ENCODE measurements at places on chromosomes 1 and 21.

- DNase-seq, result no peak
Measured at GRCh38 chr21:31596055-31596454, 63.4 kb upstream of the SOD1 start.

- DNase-seq, result no peak
Measured at GRCh38 chr21:14677639-14678179, 131.6 kb upstream of the SAMSN1 start.

DNA sequence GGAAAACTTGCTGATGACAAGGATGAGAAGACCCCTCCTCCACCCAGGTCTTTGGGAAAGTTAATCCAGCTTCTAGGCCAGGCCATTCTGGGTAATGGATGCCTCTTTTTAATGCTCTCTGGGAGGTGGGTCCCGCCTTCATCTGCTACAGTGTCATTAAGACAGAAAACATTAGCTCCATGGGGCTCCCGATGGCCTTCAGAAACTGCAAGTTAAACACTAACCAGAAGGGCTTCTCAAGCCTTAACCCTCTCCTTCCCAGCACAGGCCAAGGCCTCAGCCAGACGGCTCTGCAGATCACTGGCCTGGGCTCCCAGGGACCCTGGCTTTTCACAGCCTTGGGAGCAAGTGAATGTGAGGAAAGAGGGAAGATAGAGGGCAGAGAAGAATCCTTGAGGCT is 364.9 kb downstream of the MATN1 start:
- no peak for DNase-seq

- no peak for DNase-seq
Measured at GRCh38 chr1:160868141-160868540, 5.5 kb upstream of the CD244 start.

DNA sequence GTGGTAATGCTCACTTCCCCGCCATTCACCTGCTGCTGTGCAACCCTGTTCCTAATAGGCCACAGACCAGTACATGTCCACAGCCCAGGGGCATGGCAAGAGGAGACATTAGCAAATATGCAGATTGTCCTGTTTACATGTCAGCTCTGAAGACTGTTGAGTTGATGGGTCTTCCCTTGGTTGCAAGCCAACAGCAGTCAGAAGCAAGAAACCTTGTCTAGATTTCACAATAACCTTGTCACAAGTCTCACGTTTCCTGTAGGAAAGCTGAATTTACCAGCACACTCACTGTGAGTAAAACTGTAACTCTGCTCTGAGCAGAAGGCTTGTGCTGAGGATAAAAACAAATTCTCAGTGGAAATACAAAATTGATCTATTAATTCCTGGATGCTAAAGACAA is 195.1 kb downstream of the HLX start:
- DNase-seq, result no peak

- no peak for DNase-seq
Measured at GRCh38 chr1:183804387-183804786, 533 bp upstream of the RGL1 start.

DNA sequence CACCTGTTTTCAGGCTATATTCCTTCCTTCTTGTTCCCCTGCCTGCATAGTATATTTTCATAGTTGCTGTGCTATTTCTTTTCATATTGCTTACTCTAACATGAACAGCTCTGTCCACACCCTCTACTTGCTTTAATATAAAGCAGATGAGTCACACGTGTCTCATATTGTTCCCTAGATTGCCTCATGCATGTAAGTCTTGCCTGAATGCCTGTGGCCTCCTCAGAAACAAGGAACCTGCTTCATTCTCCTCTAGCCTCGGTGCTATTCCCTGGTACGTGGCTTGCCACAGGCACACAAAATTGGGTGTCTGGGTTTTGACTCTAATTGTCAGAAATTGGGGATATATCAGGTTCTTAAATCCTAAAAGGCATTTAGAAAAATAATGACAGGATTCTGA is 16.5 kb upstream of the PKP1 start:
- no peak for DNase-seq

DNA sequence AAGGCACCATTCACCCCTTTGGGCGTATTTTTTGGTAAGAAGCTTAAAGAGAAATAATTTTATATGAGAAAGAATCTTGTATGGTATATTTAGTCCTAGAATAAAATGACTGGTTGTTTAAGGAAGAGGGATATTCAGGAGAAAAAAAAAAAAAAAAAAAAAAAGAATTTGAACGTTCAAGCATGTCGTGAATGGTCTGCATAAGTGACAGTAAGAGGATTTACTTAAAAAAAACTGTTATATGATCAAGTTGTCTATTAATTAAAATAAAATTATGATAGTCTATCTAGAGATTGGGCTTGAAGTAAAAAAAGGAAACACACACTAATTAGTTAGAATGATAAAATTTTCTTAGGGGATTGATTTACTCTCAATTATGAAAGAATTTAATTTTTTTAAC is 11.7 kb upstream of the OR14I1 start:
- DNase-seq, result no peak

- no peak for DNase-seq
Measured at GRCh38 chr1:99992760-99993467, 23.1 kb downstream of the SLC35A3 start.

GRCh38 chr1:209154912-209155311 is 428.6 kb upstream of the CAMK1G start:
- DNase-seq, result no peak

GRCh38 chr1:226633541-226634165 is 85.1 kb downstream of the STUM start:
- no peak for DNase-seq

DNA sequence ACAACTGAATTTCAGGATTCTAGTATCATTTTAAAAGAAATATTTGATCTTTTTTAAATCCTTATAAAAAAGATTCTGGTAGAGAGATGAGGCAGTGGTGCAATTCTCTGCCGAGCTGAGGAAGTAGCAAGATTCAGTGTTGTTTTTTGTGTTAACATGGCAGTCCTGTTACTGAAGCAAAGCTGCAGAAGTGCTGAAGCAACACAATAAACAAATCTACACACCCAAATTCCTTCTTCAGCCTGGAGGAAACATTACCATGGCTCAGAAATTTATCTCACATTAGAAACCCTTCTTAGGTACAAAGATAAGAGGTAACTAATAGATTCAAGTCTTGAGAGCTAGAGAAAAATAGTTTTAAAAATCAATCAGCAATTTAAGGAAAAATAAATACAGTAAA is 216.0 kb downstream of the DENND1B start:
- no peak for DNase-seq

DNA sequence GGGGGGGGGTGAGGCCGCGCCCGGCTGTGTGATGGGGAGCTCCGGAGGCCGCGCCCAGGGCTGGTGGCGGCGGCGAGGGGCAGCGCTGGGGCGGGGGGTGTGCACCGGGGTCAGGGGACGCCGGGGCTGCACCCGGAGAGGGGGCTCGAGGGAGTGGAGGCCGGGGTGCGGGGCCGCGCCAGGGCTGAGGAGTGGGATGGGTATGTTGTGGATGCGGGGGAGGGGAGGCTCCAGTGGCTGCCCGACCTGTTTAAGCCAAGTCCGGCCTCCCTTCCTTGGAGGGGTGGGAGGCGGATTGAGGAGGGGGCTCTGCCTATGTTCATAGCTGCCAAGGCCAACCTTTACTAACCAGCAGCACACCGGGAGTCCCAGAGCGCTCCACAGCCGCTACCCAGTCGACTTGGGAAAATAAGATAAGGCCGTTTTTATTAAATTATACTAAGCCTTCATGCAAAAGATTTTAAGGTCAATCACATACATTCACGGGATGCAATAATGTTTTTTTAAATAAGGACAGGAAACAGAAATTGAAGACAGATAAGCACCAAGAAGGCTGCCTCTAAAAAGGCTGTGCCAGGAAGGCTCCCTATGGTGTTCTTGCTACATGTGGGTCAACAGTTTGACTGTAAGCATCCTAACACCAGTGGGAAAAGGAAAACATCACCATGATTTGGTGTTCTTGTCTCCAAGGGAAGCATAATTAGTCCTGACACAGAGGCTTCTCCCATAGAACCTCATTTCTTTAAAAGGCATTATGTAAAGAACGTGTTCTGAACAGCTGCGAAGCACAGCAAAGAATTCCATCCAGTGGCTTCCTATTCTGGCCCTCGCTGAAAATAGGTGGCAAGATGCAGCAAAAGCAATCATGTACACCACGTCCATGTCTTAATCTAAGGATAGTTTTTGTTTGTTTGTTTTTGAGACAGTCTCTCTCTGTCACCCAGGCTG is 626 bp upstream of the HLCS start:
- DNase-seq, result no peak

- DNase-seq, result no peak
Measured at GRCh38 chr1:248359415-248359814, 2.0 kb upstream of the OR2T4 start.

- DNase-seq, result no peak
Measured at GRCh38 chr1:107175102-107175909, 34.5 kb downstream of the NTNG1 start.

GRCh38 chr21:38459490-38459889 is 38.8 kb downstream of the ERG start:
- DNase-seq, result no peak

DNA sequence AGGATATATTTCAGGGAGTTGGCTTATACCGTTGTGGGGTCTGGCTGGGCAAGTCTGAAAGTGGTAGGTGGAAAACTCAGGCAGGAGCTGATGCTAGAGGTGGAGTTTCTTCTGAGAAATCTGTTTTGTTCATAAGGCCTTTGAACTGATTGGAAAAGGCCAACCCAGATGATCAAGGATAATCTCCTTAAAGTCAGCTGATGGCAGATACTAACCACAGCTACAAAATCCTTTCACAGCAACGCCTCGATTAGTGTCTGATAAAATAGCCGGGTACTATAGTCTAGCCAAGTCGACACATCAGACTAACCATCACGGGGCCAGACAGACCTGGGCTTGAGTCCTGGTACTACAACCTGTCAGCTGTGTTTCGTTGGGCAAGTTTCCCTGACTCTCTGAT is 21.4 kb downstream of the OPRD1 start:
- DNase-seq, result no peak

DNA sequence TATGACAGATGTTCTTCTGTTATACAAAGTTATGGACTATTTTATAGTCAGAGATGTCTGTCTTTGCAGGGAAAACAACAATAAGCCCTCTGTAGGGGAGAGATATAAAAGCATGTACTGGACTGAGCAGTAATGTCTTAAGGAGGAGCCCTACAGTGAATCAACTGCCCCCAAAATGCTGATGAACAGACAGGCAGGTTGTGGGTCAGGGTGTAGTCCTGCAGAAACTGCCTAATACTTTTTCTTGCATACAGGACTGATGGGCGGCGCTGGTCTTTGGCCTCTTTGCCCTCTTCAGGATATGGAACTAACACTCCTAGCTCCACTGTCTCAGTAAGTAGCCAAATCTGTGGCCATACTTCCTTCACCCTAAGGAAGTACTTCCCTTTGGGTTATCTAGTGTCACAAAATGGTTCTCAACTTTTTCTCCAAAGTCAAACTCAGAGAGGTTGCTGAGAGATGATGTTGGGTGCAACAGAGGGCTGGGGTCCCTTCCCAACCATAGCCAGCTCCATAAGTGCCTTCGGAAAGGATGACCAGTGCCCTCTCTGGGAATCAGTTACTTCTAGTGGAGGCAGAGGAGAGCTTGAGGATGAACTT is 129.8 kb downstream of the PIK3R3 start:
- DNase-seq, result no peak

DNA sequence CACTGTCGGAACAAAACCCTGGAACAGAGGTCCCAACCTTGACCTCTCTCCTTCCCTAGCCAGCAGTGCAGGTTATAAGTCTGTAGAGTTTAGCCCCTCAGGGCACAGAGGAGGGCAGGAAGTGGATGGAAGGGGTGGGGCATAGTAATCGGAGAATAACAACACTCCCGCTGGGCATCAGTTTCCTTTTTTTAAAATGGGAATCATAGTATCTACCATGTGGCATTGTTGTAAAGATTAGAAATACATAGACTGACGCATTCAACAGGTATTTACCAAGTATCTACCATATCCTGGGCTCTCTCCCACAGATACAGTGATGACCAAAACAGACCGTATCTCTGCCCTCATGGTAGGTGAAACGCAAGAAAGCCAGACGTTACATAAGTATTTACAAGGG is 24.9 kb upstream of the ATF3 start:
- DNase-seq, result no peak

DNA sequence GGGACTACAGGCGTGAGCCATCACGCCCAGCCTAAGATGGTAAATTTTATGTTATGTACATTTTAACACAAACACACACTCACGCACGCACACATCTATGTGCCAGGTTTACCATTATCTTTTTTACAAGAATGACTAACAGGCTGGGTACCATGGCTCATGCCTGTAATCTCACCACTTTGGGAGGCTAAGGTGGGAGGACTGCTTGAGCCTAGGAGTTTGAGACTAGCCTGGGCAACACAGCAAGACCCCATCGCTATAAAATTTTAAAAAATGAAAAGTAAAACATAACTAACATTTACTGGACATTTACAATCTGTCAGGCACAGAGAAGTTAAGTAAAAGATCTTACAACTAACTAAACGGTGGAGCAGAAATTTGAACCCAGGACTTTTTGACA is 14.7 kb downstream of the GATAD2B start:
- DNase-seq, result no peak

DNA sequence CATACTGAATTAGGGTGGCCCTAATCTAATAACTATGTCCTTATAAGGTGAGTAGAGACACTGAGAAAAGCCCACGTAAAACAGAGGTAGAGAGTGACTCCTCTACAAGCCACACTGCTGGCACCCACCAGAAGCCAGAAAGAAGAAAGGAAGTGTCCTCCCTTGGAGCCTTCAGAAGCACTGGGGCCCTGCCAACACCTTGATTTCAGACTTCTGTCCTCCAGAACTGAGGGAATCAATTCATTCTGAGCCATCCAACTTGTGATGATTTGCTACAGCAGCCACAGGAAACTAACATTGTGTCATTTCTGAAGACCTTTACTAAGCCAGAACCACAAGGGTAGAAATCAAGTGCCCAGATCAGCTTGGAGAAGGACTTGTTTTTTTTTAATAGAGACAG is 15.0 kb downstream of the GNB1 start:
- DNase-seq, result no peak

DNA sequence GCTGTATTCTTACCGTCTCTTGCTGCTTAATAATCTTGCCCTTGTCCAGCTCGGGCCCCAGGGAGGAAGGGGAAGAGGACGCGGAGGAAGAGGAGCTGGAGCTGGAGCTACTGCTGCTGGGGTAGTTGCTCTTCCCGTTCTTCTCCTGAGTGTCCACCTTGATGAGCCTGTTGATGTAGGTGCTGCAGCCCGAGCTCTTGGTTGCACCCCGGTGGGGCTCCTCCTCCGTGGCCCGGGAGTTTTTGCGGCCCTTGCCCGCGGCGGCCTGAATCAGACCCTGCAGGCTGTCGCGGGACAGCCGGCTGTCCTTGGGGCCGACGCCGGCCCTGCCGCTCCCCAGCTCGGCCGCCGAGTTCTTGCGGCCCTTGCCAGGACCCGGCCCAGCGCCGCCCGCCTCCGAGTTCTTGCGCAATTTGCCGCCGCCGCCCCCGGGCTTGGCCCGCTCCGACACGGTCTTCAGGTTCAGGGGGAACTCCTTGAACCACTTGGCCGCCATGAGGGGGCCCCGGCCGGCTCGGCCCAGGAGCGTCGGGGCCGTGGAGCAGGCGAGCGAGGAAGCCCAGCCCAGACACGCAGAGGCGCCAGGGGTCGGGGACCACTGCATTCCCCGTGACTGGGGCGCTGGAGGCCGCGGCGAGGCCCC is 475 bp upstream of the TDRD10 start:
- no peak for DNase-seq

GRCh38 chr21:36630485-36631206 is 68.3 kb upstream of the SIM2 start:
- no peak for DNase-seq

All from cortex of kidney (tissue), 1 donor.